NCI-H2081 treated with DMSO at 0.1 percent for 48 hours (cell line): ENCODE measurements at places on chromosomes 13 and 19.

DNA sequence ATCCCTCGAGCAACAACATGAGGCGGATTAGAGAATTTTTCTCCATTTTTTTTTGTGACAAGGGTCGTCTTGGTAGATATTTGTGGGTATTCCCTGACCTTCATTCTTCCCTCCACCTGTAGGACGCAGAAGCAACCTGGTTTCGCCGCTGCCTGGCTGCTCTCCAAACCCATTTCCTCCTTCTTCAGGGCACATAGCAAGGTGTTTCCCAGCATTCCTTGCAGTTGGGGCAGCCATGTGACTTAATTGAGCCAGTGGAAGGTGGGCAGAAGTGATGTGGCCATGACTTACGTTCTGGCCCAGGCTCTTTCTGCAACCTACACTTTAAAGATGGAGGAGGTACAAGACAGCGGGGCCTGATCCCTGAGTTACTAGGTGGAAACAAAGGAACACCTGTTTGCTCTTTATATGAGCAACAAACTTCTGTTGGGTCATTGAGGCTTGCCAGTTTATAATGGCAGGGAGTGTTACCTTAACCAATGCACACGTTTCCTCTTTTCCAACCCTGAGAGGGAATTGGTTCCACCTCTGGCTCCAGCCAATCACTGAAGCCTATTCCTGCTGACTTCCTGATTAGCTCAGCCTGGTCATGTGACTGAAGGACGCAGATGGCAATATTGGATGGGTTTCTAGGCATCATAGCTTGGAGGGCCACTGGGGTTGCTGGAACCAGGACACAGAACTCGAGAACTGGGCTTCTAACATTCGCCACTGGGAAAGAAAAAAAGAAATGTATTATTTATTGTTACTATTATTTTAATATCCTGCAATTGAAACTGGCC is 30.8 kb upstream of the ZNRF4 start:
- no peak for DNase-seq

DNA sequence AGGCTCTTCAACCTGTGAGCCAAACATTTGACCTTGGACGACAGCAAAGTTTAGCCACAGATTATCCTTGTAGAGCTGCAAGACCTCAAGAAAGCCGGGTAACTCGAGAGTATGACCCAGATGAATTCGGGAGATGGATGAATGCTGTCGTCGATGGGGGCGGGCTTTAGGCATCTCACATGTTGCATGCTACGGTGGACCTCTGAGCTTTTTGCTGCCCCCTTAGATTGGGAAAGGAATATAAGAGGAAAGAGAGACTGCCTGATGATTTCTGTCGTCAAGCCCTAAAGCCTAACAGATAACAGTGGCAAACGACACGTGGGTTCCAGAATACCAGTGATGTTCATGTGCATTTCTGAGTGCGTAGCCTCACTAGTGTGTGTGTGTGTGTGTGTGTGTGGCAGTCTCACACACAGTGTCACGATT is 730 bp upstream of the ABCC4 start:
- DNase-seq = no peak

GRCh38 chr13:111212517-111212873 is 97.4 kb downstream of the ARHGEF7 start:
- DNase-seq = no peak

DNA sequence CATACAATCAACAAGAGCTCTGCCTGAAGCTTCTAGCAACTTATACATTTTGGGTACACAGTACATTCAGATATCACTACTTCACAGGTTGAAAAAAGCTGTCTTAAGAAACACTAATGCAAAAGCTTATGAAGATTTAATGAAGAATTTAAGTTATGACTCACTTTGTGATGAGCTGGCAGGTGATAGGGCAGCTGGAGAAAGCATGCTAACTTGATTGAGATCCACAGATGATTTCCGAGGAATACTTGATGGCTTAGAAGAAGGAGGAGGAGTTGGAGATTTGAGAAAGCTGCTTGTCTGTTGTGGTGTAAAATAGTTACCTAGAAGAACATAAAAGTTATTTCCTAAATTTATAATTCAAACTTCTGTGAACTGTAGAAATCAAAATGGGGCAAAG is 23.3 kb downstream of the EXOSC8 start:
- no peak for DNase-seq

DNA sequence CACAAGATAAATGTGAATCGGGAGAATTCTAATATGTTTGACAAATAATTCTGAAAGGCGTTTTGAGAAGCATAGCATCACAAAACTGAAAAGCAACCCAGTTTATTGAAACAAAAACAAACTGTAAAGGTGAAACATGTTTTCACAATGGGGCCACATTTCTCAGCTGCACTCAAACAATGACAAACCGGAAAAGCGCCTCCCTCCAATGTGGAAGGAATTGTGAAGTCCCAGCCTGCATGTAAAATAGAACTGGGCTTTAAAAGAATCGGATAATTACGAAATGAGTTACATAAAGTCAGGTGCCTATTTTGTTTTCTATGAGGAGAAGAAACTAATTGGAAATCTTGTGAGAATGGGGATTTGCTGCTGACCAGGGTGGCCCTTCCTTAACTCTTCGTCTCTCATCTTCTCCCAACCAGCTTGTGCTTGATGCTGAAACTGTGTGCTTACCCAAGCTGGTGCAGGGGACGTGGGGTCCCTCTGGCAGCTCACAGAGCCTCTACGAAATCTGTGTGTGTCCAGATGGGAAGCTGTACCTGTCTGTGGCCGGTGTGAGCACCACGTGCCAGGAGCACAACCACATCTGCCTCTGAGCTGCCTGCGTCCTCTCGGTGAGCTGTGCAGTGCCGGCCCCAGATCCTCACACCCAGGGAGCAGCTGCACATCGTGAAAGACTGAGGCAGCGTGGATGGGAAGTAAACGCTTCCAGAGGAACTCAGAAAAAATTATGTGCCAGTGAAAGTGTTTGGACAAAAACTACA is 109.4 kb downstream of the SACS start:
- no peak for DNase-seq

GRCh38 chr13:103255587-103256301 is 189.5 kb upstream of the SLC10A2 start:
- no peak for DNase-seq
